Activated T-cell treated with anti-CD3 and anti-CD28 coated beads, Interleukin-2, amount 50 U/mL, for 1 hour (primary cell): ENCODE measurements at places on chromosomes 16 and 17.

- DNase-seq = no peak
Measured at GRCh38 chr17:66540131-66540781, 237.8 kb downstream of the PRKCA start.

DNA sequence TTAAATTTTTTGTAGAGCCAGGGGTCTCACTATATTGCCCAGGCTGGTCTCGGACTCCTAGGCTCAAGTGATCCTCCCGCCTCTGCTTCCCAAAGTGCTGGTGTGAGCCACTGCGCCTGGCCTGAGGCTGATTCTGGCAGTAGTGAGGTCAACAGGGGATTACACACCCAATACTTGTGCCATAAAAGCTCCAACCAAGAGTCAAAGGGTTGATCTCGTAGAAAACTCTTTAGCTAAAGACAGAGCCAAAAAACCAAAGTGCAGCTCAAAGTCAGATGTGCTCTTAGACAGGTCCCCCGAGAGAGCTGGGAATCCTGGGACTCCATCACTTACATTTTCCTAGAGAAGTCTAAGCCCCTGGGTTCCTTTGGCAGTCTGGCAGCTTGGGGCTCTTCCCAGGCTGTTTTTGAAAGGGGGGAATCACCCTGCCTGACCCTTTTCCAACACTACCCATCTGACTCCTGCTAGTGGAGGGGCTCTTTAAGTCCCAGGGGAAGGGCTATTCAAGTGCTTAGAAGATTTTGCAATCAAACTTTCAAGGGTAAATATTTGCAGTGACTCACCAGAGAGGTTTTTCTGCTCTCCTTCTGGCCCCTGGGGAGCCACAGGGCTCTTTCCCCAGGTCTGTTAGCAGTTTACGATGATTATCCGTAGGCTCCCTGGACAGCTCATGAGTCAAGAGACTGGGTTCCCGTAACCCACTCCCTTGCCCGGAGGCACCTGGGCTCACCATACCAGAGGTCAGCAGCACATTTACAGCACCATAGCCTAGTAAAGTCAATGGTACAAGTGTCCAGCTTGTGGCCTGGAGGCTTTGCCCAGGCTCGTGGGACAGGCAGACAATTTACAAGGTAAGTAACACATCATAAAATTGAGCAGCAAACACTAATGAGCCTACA, 408.7 kb downstream of the SLC39A11 start:
- DNase-seq = no peak

GRCh38 chr16:76857402-76857801, 333.6 kb upstream of the MON1B start:
- DNase-seq = no peak

DNA sequence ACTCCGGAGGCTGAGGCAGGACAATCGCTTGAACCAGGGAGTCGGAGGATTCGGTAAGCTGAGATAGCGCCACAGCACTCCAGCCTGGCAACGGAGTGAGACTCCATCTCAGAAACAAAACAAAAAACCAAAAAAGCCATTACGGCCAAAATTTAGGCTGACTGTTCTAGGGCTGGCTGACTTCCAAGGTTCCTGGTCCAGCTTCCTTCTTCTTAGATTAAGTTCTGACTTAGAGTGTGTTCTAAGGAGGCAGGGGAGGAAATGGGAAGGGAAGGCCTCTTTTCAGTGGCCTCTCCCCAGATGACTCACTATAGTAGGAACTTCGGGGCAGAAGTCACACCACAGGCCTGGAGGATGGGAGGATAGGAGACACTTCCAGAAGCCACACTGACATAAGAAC, 27.7 kb upstream of the CLEC18B start:
- DNase-seq = no peak

GRCh38 chr16:48105456-48105855, 50.3 kb downstream of the ABCC12 start:
- DNase-seq = no peak

DNA sequence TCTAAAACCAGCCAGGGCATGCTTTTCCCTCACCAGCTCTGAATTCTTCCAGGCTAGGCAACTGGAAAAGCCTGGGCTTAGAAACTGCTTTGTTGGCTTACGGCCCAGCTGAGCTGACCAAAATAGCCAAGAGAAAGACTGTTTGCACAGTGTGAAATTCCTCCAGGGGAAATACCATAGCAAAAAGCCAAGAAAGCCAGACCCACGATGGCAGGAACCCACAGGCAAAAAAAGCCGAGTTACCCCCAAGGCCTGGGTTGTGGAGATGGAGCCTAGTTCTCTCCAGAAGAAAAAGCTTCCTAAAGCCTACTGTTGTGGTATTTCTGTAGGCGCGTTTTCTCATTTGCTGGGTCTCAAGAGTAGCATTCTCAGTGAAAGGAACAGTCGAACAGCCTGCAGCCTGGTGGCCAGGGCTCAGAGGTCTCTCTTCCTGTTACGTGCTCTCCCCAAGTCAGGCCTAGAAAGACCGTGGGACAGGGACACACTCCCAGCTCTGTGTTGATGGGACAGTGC, 9.2 kb downstream of the SP2 start:
- no peak for DNase-seq
